ENCODE measurements at places on chromosomes 3 and 15. TPM values are rescaled to one million over a fixed set of nuclear protein-coding genes. Genes with fewer than 3 reads are reported as not detected.

The RAD51 gene
- total RNA-seq: 12.1 TPM

The TGM4 gene
- not detected for total RNA-seq

The KLHL40 gene
- total RNA-seq: not detected

The GRM7 gene
- not detected for total RNA-seq

The TMCO5A gene
- 0.49 TPM for total RNA-seq

The THSD4 gene
- 50.9 TPM for total RNA-seq

The ADGRG7 gene
- not detected for total RNA-seq

The GPR87 gene
- 0.18 TPM for total RNA-seq

The SCN11A gene
- total RNA-seq: 0.25 TPM

The HES1 gene
- 0.81 TPM for total RNA-seq

The CTXN2 gene
- not detected for total RNA-seq

The CCR8 gene
- not detected for total RNA-seq

The IMPG2 gene
- 0.65 TPM for total RNA-seq

The PLS1 gene
- total RNA-seq: 0.99 TPM

The ERICH6 gene
- 0.41 TPM for total RNA-seq

The PLIN1 gene
- 0.41 TPM for total RNA-seq

The CLDN1 gene
- total RNA-seq: 0.18 TPM

The SLC9C1 gene
- 0.33 TPM for total RNA-seq

The RTP1 gene
- total RNA-seq: not detected

The PLCH1 gene
- total RNA-seq: 0.09 TPM

The COL6A6 gene
- total RNA-seq: 18.6 TPM

The ATP13A5 gene
- total RNA-seq: not detected

The CX3CR1 gene
- not detected for total RNA-seq

The HHLA2 gene
- total RNA-seq: not detected

The LARP6 gene
- 68.1 TPM for total RNA-seq

The WDR72 gene
- not detected for total RNA-seq

The SEMA3G gene
- not detected for total RNA-seq

The ARGFX gene
- not detected for total RNA-seq

The MYRIP gene
- not detected for total RNA-seq

The SUSD5 gene
- total RNA-seq: 2.9 TPM

The CELSR3 gene
- 0.81 TPM for total RNA-seq

The RABL3 gene
- total RNA-seq: 10.0 TPM

The ITIH4 gene
- not detected for total RNA-seq

The ZBTB20 gene
- total RNA-seq: 35.7 TPM

The ARPP21 gene
- total RNA-seq: 0.90 TPM

The SNTN gene
- total RNA-seq: not detected

The TTC21A gene
- total RNA-seq: 2.4 TPM

The DUOXA1 gene
- total RNA-seq: 0.36 TPM

The PDZRN3 gene
- 40.5 TPM for total RNA-seq

The IGSF11 gene
- not detected for total RNA-seq

The HPS3 gene
- total RNA-seq: 33.0 TPM

The MYNN gene
- 27.1 TPM for total RNA-seq

The FBXO40 gene
- not detected for total RNA-seq

The MEGF11 gene
- total RNA-seq: not detected

The MAP2K1 gene
- 23.4 TPM for total RNA-seq

The SCAANT1 gene
- total RNA-seq: not detected

The CP gene
- total RNA-seq: not detected

The PPM1L gene
- total RNA-seq: 1.4 TPM

The CCDC54 gene
- not detected for total RNA-seq

The LNP1 gene
- total RNA-seq: 11.0 TPM

The SERINC4 gene
- not detected for total RNA-seq

The ISLR2 gene
- 0.36 TPM for total RNA-seq

Measured in fibroblast of the aortic adventitia (primary cell).